ENCODE measurements at places on chromosomes 11 and 22. TPM values are rescaled to one million over a fixed set of nuclear protein-coding genes. Genes with fewer than 3 reads are reported as not detected.

ACTN3 gene
- 0.13 TPM for total RNA-seq

XNDC1N gene
- total RNA-seq = 11.5 TPM

GSTP1 gene
- 570 TPM for total RNA-seq

GGTLC2 gene
- total RNA-seq = not detected

HEPN1 gene
- total RNA-seq = not detected

Measured in Panc1 (cell line).